IPS DF 19.7 (cell line): ENCODE measurements at places on chromosomes 7 and 10.
A peak's percentile ranks its signal among the peaks of the same experiment; 100 is the strongest.

- DNase-seq, result no peak
Observed at GRCh38 chr7:103702454-103702853, 256.4 kb upstream of the SLC26A5 start.

- no peak for DNase-seq
Observed at GRCh38 chr7:93016681-93017381, 100.9 kb downstream of the SAMD9 start.

DNA sequence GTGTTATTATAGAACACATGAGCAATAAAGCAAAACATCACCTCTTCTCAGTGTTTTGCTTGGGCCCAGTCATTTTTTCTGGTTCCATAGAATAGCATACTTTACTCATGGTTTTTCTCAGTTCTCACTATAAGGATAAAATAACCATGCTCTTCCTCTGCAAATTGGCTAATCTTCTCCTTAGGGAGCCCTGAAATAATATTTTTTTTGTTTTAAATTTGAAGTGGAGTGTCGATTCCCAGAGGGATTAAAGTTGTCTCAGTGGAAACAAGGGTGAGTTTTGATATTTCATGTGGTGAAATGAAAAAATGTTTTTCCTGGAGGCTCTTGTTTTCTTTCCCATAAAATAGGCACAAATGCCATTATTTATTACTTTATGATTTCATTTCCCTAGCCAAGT is 127.3 kb downstream of the NOC3L start:
- no peak for DNase-seq

DNA sequence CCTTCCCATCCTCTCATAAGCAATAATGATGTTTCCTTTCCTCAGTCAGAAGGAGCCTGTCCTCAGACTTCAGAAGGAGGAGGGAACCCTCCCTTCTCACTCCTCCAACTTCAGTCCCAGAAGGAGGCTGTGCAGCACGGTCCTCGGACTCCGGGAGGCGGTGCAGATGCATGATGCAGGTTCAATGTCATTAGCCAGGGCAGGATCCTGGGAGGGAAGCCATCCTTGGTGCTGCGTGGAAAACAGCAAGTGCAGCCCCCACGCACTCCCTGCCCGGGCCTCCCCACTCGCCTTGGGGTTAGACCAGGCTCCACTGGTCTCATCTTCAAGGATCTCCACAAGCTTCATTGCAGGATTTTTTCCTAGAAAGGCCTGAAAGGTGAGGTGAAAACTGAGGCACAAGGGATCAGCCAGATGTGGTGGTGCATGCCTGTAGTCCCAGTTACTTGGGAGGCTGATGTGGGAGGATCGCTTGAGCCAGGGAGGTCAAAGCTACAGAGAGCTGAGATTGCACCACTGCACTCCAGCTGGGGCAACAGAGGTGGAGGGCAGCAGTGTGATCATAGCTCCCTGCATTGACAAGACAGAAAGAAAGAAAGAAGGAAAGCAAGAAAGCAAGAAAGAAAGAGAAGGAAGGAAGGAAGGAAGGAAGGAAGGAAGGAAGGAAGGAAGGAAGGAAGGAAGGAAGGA is 62.0 kb downstream of the ASB13 start:
- no peak for DNase-seq

GRCh38 chr7:142323706-142324105 is 65.8 kb upstream of the PRSS58 start:
- DNase-seq, result peak; percentile 30

- no peak for DNase-seq
Observed at GRCh38 chr7:42886129-42886528, 25.7 kb downstream of the C7orf25 start.

DNA sequence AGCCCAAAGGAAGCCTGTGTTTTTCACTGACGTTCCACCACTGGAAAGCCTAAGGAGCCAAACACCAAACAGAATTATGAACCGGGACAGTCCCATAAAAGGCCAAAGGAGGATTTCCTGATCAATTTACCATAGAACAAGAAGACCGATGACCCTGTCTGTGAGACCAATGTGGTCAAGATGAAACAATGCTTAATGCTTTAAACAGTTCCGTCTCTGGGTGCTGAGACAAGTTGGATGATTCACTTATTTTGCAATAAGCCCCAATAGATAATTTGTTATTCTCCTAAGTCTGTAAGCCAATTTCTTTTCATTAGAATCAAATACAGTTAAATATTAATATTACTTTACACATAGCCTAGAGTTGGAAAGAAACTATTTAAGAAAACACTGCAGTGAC is 134.9 kb downstream of the MICU1 start:
- DNase-seq, result no peak

- no peak for DNase-seq
Observed at GRCh38 chr7:133051066-133051465, 30.8 kb downstream of the CHCHD3 start.

DNA sequence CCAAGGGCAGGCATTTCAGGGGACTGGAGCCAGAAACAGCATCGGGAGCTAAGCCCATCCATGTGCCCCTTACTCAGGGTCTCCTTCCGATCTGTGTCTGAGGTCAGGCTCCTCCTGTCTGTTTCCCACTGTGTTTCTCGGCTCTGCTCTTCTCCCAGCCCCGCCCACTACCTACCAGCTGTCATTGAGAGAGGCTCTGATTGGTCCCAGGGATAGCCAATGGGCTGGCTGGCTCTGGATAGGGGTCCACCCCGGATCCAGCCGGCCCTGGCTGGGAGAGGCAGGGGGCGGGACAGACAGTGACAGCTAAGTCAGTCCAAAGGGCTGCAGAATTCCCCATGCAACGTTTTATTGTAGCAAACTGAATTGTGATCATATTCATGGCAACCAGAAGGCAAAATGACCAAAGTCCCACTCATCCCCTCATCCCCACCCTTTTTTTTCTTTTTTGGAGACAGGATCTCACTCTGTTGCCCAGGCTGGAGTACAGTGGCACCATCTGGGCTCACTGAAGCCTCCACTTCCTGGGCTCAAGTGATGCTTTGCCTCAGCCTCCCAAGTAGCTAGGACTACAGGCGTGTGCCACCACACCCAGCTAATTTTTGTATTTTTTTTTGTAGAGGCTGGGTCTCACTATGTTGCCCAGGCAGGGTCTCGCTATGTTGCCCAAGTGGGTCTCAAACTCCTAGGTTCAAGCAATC is 76.3 kb downstream of the CLIP2 start:
- DNase-seq, result no peak

- DNase-seq, result no peak
Observed at GRCh38 chr10:4541292-4541691, 284.7 kb upstream of the AKR1E2 start.

DNA sequence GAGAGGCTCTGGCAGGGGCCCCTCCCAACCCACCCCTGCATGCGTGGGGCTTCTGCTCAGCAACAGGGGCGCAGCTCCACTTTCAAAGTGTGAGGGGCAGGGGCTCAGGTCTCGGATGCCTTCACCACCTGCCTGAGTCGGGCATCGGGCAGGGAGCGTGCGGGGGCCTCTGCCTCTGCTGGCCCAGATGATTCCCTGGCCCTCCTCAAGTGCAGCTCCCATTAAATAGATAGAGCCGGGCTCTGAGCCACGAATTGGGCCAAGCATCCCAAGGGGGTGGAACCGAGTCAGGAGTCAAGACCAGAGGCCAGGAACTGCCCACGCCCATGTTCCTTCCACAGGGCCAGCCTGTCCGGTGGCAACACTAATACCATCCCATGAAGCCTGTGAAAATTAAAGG is 108.9 kb upstream of the FAM20C start:
- DNase-seq, result no peak

- DNase-seq, result no peak
Observed at GRCh38 chr7:108589199-108589598, 19.5 kb downstream of the DNAJB9 start.

DNA sequence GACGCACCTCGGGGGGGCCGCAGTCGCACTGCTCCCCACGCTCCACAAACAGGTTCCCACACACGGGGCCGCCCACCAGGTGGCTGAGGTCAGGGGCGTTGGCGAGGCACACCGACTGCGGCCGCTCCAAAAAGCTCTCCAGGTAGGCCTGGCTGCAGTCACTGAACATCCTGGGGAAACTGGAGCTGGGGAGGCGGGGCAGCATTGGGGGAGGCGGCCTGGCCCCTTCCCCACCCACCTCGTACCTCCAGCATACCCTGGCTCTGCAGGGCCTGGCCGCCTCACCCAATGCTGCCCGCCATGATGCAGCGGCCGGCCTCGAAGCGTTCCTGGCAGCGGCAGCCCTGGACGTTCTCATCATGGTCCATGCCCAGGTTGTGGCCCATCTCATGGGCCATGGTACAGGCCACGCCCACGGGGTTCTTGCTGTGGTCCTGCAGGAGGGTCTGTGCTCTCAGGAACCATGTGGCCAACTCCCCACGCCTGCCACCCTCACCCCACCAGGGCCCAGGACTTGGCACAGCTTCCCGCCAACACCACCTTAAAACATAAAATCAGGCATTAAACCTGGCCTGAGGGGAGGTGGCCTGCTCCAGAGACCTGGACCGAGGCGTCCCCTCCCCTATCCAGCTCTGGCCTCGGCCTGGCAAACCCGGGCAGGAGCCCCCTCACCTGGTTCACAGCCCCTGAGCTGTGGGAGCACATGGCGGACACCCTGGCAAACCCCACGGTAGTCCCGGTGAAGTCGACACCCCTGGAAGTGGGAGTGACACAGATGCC is 5.0 kb downstream of the ADAM8 start:
- DNase-seq, result no peak

- DNase-seq, result no peak
Observed at GRCh38 chr7:3942816-3943745, 642.0 kb downstream of the SDK1 start.

- DNase-seq, result no peak
Observed at GRCh38 chr7:9488555-9488954, 1055.1 kb downstream of the NXPH1 start.

DNA sequence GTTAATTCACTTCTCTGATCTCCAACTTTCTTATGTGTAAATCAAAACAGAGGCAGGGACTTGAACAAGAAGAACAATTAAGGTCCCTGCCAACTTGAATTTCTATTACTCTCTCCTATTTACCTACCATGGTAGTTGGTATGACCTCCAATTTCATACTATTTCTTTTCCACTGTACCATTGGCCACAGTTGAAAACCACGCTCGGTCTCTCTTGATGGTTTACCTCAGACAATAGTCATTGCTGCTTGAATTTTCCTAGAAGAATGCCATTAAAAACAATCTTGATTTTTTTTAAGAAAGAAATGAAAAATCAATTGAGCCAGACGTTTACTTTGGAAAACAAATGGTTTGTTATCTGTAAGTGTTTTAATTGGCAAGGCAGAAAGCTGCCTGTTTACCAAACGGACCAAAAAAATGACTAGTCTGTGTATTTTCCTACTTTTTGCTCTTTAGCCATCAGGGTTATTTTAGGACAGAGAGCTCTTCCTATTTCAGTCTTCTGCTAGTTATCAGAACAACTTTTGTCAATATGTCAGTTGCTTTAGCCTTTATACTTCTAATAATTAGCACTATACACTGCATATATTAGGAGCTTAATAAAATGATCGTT is 157.5 kb upstream of the PLXDC2 start:
- DNase-seq, result no peak

- DNase-seq, result no peak
Observed at GRCh38 chr10:78953113-78953798, 115.5 kb upstream of the ZMIZ1 start.

DNA sequence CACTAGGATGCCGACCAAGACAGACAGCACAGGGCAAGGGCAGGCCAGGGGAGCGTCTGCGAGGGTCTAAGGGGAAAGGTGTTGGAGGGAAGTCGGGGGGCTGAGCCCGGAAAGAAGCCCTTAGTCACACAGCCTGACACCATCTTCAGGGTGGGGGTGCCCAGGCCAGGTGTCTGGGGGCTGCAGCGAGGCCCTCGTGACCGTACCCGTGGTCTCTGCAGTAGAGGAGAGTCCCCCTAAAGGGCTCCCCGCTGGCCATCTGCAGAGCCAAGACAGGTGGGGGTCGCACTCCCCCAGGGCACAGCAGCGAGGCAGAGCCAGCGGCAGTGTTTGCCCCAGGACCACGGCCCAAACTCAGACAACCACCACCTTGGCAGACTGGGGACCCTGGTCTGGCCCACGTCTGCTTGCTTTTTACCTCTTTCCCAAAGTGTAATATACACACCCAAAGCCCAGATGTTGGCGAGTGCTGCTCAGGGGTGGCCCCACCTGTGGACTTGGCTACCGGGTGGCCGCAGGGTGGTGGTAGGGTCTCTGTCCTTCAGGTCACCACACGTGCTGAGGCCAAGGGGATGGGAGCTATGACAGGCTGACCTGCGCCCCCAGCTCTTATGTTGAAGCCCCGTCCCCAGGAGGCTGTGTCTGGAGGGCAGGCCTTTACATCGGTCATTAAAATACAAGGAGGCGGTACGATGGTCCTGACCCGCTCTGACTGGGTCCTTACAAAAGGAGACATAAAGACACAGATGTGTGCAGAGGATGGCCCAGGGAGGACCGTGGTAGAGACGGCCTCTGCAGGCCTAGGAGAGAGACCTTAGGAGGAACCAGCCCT is 107.4 kb downstream of the DNAJB6 start:
- DNase-seq, result no peak

GRCh38 chr7:42768045-42768444 is 143.8 kb downstream of the C7orf25 start:
- peak; percentile 1 for DNase-seq

DNA sequence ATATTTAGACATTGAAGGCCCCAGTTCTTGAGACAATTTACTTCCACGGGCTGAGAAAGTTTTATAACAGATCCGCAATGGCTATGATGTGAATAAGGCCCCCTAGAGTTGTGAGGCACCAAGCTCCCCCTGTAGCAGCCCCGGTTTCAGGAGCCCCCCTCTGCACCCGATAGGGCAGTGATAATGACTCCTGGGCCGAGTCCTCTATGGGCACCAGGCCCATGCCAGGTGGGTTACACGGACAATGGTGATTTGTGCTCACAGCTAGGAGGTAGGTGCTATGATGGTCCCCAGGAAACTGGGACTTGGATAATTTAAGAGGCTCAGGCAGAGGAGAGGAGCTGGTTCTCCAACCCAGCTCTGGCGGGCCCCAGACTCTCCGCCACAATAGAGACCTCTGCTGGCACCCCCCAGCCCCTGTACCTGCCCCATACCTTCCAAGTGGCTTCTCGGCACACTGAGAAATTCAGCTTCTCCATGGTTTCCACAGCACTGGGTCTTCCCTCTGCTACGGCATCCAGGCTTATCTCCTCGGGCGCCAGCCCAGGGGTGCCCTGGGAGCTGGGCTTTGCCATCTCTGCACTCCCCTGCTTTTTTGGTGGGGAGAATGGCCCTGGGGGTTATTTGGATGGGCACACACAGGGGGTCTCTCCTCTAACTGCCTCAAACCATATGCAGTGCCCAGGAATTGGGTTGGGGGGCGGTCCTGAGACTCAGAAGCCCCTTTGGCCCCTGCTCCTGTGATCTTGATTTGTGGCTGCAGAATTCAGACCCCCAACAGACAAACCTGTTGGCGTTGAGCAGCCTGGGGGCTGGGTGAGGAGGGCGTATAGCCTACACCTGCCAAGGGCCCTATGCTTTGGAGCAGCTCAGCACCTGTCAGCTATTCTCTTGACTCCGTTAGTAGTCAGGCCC is 12.2 kb upstream of the KCP start:
- no peak for DNase-seq

DNA sequence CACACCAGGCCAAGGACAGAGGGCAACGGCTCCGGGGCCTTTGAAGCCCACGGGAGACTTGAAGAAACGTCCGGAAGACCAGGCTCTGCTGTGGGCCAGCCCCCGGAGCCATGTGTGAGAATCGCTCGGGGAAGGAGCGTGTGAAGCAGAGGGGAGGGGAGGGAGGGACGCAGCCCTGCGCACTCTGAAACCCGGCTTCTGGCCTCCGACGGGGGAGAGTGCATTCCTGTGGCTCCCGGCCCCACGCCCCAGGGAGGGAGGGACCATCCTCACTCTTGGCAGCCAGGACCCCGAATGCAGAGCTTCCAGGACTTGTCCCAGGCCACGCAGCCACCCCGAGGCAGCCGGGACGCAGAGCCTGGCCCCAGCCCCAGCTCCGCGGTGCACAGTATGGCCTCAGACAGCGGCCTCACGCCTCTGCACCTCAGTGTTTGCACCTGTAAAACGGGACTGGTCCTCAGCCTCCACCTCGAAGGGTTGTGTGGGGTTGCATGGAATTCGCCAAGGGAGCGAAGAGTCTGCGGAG is 67.4 kb downstream of the PDGFA start:
- DNase-seq, result no peak
